ENCODE measurements at places on chromosomes 12 and 14.
A peak's percentile ranks its signal among the peaks of the same experiment; 100 is the strongest.

- no peak for DNase-seq
Observed at GRCh38 chr12:34392741-34393085, 370.4 kb downstream of the ALG10 start.

DNA sequence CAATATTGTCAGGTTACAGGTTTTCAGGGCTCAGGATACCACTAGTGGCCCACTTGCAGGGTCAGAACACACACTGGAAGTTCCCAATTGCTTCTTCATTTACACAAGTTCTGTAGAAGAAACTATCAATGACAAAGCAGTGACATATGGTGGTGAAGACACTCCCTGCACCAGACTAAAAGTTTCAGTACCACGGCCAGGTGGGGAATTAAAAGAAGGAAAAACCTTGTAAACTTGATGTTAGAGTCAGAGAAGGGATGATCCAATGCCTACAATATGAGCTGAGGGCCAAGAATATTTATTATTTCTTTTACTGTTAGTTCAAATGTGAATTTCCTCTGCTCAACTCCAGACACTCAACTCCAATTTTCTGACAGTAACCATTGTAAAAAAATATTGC is 31.8 kb upstream of the CHST11 start:
- DNase-seq, result no peak

- DNase-seq, result no peak
Observed at GRCh38 chr14:91078095-91078737, 17.8 kb upstream of the RPS6KA5 start.

GRCh38 chr12:13197032-13197431 is 506 bp downstream of the EMP1 start:
- DNase-seq, result no peak

- no peak for DNase-seq
Observed at GRCh38 chr14:63076488-63076887, 31.2 kb upstream of the KCNH5 start.

GRCh38 chr14:106686533-106686932 is 1160.2 kb downstream of the TMEM121 start:
- DNase-seq, result no peak

DNA sequence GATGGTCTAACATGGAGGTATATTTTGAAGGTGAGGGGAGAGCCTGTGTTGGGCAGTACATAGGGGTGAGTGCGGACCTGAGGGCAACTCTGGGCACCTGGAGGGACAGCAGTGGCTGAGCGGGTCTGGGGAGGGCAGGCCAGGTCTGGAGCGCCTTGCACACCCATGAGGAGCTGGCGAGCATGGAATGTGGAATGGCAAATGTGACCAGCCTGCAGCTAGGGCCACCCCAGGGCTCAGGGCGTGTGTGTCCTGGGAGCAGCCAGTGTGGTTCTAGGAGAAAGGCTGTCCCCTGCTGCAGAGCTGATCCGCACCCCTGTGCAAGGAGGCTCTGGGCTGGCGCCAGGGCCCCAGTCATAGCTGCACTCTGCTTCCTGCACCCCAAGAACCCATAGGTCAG is 24.5 kb downstream of the BCL7A start:
- no peak for DNase-seq

DNA sequence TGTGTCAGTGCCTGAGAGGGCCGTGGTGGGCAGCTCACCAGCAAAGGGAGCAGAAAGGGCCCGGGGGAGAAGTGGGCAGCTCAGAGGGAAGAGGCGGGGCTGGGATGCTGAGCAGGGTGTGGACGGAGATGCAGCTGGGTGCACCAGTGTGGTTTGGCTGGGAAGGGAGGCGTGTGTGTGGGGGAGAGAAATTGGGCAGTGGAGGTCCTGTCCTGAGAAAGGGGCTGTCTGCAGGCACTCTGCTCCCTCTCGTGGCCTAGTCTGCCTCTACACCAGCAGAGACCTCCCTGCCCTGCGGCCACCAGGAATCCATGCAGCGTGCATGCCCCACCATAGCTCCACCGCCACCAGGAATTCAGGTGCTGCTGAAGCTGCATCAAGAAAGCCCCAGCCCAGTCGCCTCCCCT is 6.4 kb downstream of the TMEM121 start:
- no peak for DNase-seq

- peak; percentile 55 for DNase-seq
Observed at GRCh38 chr12:54370171-54370730, 6.0 kb upstream of the GPR84 start.

DNA sequence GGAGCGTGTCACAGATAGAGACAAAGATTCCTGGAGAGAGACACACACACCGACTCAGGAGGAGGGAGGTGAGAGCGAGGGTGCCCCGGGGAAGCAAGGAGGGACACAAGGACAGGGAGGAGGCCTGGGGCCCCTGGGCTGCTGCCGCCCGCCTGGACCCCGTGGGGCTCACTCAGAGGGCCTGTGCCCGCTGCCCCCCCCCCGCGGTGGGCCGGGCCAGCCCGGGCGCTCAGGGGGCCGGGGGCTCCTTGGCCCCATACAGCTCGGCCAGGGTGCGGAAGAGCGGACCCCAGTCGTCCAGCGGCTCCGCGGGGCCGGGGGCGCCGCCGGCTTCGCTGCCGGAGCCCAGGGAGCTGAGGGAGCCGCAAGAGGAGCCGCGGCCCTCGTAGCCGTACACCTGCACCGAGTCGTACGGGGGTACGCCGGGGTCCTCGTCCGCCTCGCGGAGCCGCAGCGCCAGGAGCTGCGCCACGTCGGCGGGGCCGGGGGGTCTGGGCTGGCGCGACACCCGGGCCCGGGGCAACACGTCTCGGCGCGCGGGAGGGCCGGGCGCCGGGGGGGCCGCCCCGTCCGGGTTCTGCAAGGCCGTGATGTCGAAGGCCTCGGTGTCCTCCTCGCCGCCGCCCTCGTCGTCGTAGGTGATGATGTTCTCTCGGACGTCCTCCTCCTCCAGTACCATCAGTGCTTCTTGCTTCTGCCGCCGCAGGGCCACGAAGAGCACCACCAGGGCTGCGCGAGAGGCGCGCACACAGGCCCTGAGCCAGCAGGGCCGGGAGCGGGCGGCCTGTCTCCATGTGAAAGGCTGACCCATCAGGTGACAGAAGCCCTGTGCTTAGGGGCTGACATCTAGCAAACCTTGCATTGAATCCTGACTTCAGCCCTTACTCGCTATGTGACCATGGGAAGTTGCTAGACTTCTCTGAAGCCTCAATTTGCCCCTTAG is 6.0 kb downstream of the PSMB11 start:
- no peak for DNase-seq

GRCh38 chr12:48119078-48119833 is at the start of gene PFKM:
Gene PFKM, plus strand, starts transcription at chr12:48119364. Its CDS starts 3,411 bp downstream, at chr12:48122775.
- DNase-seq, result peak; percentile 81

DNA sequence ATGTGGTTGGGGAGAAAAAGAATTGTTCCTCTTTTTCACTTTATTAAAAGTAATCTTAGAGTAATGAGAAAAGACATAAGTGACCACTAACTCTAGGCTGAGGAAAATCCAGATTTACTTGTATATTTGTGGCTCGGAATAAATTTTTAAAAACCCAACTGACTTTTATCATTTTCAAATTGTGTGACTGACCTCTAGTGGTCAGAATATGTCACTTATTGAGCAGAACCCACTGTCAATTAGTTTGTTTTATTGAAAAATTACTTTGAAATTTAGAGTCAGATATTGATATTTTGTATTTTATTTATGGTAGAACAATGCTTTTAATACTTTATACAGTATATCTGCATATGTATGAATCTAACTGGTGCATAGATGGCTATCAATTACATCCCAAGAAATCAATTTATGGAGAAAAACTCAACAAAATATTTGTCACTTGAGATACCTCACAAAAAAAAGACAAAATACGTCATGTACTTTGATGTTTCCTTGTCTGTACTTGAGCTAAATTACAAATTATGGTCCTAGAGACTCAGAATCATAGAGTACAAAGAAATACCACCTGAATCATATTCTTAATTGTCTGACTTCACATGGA is 229.4 kb downstream of the CNTN1 start:
- DNase-seq, result no peak

- no peak for DNase-seq
Observed at GRCh38 chr12:47955059-47955458, 8.3 kb upstream of the TMEM106C start.

DNA sequence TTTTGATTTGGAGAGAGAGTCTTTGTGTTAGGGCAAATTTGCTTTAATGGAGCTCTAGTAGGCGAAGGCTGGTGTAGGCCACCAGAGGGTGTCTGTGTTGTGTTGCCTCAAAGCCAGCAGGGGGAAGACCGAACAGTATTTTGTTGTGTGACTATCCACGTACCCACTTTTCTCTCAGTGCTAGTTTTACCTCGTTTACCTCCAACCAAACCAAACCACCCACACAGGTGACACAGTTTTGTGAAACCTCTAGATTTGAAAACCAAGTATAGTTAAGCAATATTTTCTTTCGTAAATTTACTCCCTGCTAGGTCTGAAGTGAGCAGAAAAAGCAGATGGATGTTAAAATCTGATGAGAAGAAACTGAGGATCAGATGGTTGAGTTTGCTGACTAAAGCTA is 36.3 kb upstream of the NPFF start:
- DNase-seq, result peak; percentile 59

DNA sequence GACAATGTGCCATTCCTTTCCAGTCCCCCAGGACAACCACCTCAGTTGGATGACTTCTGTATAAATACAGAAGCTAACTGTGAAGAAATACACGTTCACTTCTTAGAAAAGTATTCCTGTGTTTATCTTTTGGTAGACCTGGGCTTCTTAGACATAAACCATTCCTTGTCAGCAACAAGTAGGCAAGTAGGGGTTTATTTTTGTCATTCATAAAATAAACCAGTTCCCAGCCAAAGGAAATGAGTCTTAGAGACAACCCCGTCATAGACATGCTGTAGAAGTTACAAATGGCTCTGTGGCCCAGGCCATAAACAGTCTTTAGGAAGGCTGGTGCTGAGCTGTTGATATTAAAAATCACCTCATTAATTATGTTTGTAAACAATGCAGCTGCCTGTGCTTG is 243.2 kb downstream of the SPTSSA start:
- DNase-seq, result no peak

DNA sequence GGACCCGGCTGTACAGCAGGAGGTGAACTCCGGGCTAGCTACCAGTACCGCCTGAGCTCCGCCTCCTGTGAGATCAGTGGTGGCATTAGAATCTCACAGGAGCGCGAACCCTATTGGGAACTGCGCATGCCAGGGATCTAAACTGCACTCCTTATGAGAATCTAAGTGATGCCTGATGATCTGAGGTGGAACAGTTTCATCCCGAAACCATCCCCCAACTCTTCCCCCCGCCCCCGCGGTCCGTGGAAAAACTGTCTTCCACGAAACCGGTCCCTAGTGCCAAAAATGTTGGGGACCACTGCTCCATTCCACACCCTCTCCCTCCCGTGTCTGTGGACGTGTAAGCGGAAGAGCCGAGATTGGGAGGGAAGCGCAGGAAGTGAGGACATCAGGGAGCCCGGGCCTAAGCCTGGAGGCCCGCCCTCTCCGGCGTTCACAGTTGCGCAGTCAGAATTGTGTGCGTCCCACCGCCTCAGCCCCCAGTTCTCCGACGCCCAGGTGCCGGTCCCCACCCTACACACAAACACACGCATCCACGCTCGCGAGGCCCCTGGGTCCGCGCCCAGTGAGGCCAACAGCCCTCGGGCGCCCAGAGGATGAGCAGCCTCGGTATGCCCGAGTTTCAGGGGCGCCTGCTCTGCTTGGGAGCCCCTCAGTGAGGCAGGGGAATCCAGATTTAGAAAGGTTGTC is 1.8 kb upstream of the RNASE4 start:
- peak; percentile 90 for DNase-seq

DNA sequence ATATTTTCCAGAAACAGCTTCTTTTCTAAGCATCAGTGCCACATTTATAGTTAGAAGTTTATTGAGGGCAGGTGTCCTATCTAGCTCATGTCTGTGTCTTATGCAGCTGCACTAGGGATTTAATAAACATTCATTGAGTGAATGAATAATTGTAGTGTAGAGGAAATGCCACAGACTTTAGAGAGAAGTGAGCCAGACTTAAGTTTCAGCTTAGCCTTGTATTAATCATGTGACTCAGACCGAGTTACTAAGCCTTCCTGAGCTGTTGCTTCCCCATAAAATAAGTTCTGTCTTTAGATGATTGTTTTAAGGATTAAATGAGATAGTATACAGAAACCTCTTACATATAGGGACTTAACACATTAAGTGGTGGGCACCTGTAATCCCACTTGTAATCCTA is 236.1 kb upstream of the DDHD1 start:
- no peak for DNase-seq

DNA sequence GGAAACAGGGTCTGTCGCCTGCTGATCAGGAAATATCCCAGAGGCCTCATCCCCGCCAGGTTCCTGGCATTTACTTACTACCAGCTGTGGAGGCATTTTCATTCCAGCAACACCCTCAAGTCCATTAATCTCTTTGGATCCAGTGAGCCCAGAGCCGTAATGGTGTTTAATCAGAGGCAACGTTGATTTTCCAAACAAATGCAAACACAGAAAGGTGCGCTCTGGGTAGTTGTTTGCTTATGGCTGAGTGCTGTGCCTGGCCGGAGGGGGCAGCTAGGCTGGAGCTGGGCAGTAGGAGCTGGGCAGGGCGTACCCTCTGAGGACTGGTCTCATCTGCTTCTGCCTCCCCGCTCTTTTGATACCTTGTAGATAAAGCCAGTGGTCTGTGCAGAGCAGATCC is 110.6 kb downstream of the ADCK1 start:
- DNase-seq, result no peak

DNA sequence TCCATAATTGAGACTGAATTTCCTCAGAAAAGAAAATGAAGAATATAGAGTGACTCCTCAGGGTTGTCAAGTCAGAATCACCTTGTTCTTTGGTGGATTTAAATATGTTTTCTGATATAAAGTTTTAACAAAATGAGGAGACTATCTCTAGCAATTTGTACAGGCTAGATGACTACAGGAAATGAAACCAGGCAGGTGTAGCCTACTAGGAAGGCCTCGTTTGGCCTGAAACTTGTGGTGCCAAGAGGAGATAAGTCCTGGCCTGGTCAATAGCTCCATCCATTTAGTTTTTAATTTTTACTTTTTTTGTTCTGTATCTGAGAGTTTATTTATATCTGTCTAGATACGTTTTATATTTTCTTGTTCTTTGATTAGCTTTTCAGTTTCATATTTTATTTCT is 41.5 kb downstream of the SNAPC1 start:
- no peak for DNase-seq

DNA sequence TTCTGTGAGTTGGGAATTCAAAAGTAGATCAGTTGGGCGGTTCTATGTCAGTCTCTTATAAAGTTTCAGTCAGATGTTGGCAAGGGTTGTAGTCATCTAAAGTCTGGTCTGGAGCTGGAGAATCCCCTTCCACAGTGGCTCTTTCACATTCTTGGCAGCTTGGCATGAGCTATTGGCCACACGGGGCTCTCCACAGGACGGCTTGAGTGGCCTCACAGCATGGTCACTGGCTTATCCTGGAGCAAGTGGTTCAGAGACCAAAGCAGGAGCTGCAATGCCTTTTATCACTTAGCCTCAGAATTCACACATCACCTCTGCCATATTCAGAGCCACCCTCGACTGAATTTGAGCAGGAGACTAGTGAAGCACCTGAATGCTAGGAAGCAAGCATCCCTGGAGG is 7.1 kb upstream of the KICS2 start:
- DNase-seq, result no peak

DNA sequence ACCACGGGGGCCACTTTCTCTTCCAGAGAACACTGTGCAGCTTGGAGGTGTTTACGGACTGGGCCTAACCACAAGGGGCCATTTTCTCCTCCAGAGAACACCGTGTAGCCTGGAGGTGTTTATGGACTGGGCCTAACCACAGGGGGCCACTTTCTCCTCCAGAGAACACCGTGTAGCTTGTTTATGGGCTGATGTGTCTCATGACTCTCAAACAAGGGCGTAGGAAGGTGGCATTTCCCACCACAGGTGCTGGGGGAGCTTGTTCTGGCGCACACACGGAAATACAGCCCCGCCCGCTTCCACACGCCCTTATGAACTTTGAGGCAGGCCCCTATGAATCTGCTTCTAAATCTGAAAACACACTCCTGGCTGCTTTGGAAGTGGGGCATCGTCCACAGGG is 174.6 kb upstream of the SFSWAP start:
- DNase-seq, result no peak

Measured in amniotic stem cell (primary cell).